NCI-H1417 (cell line): ENCODE measurements at places on chromosomes 13 and 19.

DNA sequence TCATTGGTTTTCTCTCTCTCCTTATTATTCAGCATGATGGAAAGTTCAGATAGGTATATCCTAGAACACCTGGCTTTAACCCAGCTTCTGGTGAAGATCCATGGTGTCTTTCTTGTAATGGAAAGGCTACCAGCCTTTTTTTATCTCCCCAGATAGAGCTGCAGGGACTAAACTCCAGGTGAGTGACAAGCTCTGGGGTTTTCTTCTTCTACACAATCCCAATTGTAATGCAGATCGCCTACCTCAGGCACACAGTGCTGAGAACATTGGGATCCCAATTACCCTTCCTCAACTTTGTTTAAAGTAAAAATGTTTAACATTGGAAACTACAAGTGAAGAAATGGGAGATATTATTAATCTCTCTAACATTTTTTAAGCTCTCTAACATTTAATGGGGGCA lies 1851.7 kb downstream of the PCDH9 start:
- no peak for DNase-seq

- DNase-seq = no peak
Measured at GRCh38 chr19:46660551-46661019, 397 bp downstream of the DACT3 start.

DNA sequence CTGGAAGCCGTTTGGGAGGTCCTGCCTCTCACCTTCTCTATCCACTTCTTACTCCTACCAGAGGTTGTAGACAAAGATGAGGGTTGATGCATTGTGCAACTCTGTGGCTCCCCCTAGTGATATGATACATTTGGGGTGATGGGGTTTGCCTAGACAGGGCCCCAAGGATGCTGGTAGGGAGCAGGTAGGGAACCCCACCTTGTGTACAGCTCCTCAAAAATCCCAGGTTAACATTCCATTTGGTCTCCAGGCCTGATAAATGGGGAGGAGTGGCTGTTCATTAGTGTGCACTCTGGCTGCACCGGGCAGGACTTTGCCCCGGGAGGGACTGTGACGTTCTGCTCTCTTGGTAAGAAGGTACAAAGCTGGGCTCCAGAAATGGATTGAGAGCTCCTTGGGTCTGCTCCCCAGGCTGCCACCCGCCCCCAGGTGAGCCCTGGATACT lies 19.2 kb downstream of the SIGLEC8 start:
- DNase-seq = no peak

DNA sequence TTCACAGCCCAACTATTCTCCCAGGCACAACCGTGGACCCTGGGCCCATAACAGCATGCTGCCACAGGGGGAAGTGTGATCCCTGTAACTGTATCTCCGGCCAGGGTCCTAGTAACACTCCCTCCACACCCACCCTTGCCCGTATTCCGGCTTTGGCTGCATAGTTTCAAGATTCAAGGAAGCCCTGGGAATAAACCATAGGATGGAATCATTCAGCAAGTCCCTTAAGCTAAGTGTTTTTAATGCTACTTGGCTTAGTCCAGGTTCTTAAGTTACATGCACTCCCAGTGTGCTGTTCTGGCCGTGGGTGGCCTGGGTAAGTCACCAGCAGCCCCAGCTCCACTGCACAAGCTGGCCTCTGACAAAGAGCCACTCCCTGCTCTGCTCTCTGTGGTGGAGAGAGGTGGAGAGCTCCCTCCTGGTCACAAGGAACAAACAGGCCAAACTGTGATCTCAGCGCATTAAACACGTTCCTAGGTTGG lies 532.4 kb upstream of the SGCG start:
- DNase-seq = no peak

GRCh38 chr19:13164343-13165161 lies 14.3 kb downstream of the IER2 start:
- DNase-seq = peak; percentile 95

GRCh38 chr19:14915116-14915515 lies 26.2 kb upstream of the OR7C2 start:
- DNase-seq = no peak

- no peak for DNase-seq
Measured at GRCh38 chr13:99214232-99214631, 13.6 kb downstream of the UBAC2 start.

- DNase-seq = peak; percentile 3
Measured at GRCh38 chr13:34868733-34869132, 73.3 kb upstream of the NBEA start.

- DNase-seq = no peak
Measured at GRCh38 chr13:75661443-75661842, 25.3 kb downstream of the LMO7 start.

DNA sequence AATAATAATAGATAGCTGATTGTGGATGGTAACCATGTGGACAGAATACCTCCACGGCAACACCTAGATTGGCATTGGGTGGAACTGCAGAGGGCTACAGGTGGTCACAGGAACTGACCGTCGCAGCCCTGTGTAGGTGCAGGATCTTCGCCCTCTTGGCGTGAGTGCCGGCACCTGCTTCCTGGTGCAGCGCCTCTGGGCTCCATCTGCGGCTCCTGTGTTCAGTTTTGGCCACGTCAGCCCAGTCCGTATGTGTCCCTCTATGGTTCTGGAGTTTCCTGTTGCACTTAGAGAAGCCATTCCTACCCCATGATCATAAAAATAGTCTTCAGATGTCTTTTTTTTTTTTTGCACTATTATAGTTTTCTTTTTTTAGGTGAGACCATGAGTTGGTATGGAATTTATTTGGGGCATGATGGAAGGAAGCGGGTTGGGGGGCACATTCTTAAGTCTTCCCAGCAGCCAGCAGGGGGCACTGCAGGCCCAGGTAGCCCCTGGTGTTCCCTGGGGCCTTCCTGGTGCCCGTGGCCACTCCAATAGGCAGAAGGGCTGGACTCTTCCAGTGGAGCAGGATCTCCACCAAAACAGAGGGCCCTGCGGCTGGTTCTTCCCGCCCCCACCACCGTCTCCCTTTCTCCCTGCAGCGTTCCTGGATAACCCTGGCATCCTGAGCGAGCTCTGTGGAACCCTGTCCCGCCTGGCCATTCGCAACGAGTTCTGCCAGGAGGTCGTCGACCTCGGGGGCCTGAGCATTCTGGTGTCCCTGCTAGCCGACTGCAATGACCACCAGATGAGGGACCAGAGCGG lies 10.1 kb upstream of the SLC25A42 start:
- DNase-seq = peak; percentile 11

GRCh38 chr13:97944396-97945029 lies 9.0 kb upstream of the IPO5 start:
- no peak for DNase-seq

GRCh38 chr19:42596391-42597072 lies 1.8 kb upstream of the CEACAM8 start:
- peak; percentile 34 for DNase-seq

DNA sequence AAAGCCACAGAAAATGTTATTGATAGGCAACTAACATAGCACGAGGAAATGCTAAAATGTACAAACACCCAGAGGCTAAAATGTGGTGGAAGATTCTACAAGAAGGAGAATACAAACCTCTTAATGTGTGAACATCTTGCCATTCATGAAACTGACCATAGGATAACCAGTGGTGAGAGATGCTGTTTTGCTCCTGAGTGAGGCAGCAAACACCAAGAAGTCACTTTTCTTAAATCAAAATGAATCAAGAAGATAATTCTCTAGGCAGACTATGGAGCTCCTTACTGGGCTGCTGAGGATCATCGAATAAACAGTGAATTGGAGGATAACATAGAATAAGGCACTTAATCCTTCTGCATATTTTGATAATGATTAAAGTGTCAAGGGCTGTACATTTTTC lies 375.4 kb upstream of the SLITRK6 start:
- DNase-seq = no peak

DNA sequence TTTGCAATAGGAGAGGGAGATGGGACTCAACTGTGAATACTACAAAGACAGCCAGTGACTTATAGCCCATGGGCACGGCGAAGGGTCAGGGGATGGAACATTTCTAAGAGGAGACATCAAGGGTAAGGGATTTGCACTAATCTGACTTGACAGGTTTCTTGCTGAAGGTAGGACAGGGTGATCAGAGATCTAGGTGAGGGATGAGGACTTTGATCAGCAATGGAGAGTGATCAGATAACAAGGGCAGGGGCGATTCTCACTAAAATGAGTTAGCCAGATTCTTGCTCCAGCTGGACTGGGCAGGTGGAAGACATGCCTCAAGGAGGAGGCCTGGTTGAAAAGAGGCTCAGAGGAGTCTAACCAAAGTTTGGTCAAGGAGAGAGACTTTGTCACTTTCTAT lies 209.2 kb downstream of the SLC7A1 start:
- DNase-seq = no peak

GRCh38 chr19:35229601-35230000 lies 1.1 kb upstream of the FAM187B start:
- DNase-seq = no peak

- peak; percentile 72 for DNase-seq
Measured at GRCh38 chr13:21675095-21675991, 4.5 kb downstream of the FGF9 start.

- peak; percentile 59 for DNase-seq
Measured at GRCh38 chr19:56333506-56333905, 18.9 kb upstream of the ZSCAN5A start.

GRCh38 chr19:45069056-45069455 lies 7.2 kb downstream of the ZNF296 start:
- no peak for DNase-seq
